T-helper 17 cell (primary cell): ENCODE measurements at places on chromosomes 7 and 10.

GRCh38 chr7:157767506-157768197 is 430.8 kb downstream of the DNAJB6 start:
- DNase-seq, result no peak
- no peaks in the 10 kb centered on the region for H3K4me1 ChIP-seq
- no peaks in the 10 kb centered on the region for H3K27me3 ChIP-seq
- peaks cover 3% of the 10 kb centered on the region for H3K36me3 ChIP-seq

- H3K27ac ChIP-seq, result no peak overlapping the region
- H3K27me3 ChIP-seq, result peaks cover 17% of the 10 kb centered on the region
These were observed 67.8 kb downstream of the ZNF365 start for GRCh38 chr10:62442006-62442405.

DNA sequence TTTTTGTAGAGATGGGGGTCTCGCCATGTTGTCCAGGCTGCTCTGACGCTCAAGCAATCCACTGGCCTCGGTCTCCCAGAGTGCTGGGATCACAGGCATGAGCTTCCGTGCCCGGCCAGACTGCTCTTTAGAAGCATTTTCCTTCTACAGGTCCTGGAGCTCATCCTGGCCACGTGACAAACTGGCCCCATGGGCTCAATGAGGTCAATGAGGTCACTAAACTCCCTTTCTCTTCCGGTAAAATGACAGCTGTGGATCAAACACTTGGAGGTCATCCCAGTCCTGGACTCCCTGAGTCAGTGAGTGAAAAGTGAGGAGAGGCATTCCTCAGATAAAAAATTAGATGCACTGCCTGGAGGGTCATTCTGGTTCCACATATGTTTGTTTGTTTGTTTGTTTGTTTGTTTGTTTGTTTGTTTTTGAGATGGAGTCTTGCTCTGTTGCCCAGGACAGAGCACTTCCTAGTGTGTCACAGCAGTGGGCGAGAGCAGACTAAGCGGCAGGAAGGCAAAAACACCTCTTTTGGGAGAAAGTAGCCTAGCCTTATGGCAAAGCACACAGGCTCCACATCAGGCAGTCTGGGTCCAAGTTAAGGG is 134.9 kb downstream of the TNS3 start:
- peaks cover 4% of the 10 kb centered on the region for H3K27me3 ChIP-seq
- H3K27ac ChIP-seq, result no peak overlapping the region
- no peak overlapping the region for H3K4me3 ChIP-seq
- H3K36me3 ChIP-seq, result no peaks in the 10 kb centered on the region
- DNase-seq, result no peak

GRCh38 chr7:28957064-28957750 is 923 bp downstream of the TRIL start:
- no peak overlapping the region for H3K4me3 ChIP-seq
- no peak overlapping the region for H3K27ac ChIP-seq
- H3K36me3 ChIP-seq, result peaks cover 4% of the 10 kb centered on the region
- no peak for DNase-seq
- H3K27me3 ChIP-seq, result peaks cover 80% of the 10 kb centered on the region

GRCh38 chr10:69089638-69090599 is 2.0 kb downstream of the SRGN start:
- peak overlapping the region; percentile 100 for H3K27ac ChIP-seq
- H3K36me3 ChIP-seq, result peaks cover 2% of the 10 kb centered on the region
- no peaks in the 10 kb centered on the region for H3K27me3 ChIP-seq
- H3K4me3 ChIP-seq, result peak overlapping the region; percentile 85

DNA sequence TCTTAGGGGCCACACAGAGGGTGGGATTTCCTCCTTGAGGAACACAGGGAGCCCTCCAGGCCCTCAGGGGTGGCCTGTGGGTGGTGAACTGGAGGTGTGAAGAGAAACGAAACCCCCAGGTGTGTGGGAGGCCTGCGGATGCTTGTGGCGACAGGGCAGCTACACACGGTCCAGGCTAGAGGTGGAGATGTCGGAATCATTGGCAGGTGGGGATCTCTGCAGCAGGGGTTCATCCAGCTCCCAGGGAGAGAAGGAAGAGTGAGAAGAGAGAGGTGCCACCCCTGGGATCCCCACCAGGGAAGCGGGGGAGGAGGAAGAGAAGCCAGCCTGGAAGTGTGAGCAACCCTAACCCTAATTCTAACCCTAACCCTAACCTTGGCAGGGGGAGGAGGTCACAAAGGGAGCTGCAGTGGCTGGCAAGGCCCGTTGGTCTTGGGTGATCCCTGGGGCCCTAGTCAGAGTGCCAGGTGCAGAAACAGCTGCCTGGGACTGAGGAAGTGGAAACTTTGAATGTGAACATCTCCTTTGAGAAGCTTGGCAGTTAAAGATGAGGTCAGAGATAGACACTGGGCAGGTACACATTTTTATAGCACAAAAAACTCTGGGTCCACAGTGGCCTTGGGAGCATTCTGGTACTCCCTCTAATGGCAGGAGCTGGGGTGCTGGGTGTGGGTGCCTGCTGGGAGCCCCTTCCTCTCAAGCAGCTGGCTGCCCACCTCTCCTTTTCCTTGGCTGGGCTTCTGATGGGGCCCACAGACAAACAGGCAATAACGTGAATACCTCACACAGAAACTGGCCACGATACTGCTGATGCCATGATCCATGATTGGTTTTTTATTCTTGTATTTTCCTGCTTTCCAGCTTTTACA is 6.8 kb upstream of the AEBP1 start:
- H3K4me3 ChIP-seq, result no peak overlapping the region
- no peak for DNase-seq

DNA sequence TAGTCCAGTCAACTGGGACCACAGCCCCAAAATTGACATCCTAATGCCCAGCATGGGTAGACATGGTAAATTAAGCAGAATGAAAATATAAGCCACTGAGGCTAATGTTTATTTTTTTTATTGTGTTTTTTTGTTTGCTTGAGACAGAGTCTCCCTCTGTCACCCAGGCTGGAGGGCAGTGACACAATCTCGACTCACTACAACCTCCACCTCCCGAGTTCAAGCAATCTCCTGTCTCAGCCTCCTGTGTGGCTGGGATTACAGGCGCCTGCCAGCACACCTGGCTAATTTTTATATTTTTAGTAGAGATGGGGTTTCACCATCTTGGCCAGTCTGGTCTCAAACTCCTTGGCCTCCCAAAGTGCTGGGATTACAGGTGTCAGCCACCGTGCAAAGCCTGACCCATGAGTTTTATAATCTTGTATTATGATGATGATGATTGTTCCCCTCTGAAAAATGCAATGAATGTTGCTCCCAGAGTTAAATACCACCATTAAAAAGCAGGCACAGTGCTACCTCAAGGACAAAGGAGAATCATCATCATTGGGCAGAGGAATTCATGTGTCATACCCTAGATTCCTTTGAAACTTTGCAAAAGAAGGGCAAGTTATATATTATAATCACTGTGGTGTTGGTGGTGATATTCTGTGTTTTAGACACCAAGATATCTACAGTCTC is 228.0 kb downstream of the PARD3 start:
- H3K27ac ChIP-seq, result no peak overlapping the region
- peaks cover 27% of the 10 kb centered on the region for H3K27me3 ChIP-seq
- DNase-seq, result no peak
- H3K4me1 ChIP-seq, result no peaks in the 10 kb centered on the region
- no peak overlapping the region for H3K4me3 ChIP-seq
- H3K36me3 ChIP-seq, result no peaks in the 10 kb centered on the region

DNA sequence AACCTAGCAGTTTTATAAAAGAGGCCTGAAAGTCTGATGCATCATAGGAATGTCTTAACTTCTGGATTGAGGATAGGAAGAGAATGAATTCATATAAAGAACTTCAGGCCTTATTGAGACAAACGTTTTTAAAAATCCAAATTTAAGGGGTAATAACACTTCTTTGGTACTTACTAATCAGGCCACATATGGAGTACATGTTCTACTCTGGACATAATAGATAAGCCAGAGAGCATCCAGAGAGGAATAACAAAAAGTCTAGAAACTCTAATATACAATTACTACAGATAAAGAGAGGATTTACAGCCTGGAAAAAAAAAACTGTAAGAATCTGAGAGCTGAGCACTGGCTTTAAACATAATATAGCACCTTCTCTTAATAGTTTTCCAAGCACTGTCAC is 2.9 kb downstream of the MTPAP start:
- H3K27me3 ChIP-seq, result no peaks in the 10 kb centered on the region
- H3K4me1 ChIP-seq, result peaks cover 52% of the 10 kb centered on the region
- no peak overlapping the region for H3K27ac ChIP-seq
- H3K36me3 ChIP-seq, result no peaks in the 10 kb centered on the region
- no peak for DNase-seq

DNA sequence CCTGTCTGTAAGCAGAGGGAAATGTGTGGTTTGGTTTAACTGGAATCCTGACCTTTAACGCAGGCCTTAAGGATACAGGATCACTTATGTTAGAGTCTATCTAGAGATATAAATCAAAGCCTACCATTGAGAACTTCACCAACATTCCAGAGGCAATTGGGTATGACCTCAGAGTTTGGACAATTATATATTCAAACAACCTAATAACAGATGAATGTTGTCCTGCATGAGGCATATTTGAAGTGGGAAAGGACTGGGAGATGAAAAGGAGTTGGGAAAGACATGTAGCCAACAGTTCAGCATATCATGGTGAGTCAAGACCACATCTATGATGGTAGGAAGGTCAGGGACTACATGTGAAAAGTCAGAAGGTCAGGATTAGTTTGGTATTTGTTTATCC is 274.2 kb downstream of the DOCK4 start:
- H3K4me1 ChIP-seq, result peaks cover 2% of the 10 kb centered on the region
- DNase-seq, result no peak
- no peak overlapping the region for H3K4me3 ChIP-seq
- H3K27me3 ChIP-seq, result peaks cover 6% of the 10 kb centered on the region
- no peak overlapping the region for H3K27ac ChIP-seq
- no peaks in the 10 kb centered on the region for H3K36me3 ChIP-seq

- peaks cover 19% of the 10 kb centered on the region for H3K4me1 ChIP-seq
- H3K27ac ChIP-seq, result peak overlapping the region; percentile 96
- H3K4me3 ChIP-seq, result peak overlapping the region; percentile 84
- peaks cover 7% of the 10 kb centered on the region for H3K36me3 ChIP-seq
- no peak for DNase-seq
These were observed 20.0 kb upstream of the GALNTL5 start for GRCh38 chr7:151936207-151936606.

DNA sequence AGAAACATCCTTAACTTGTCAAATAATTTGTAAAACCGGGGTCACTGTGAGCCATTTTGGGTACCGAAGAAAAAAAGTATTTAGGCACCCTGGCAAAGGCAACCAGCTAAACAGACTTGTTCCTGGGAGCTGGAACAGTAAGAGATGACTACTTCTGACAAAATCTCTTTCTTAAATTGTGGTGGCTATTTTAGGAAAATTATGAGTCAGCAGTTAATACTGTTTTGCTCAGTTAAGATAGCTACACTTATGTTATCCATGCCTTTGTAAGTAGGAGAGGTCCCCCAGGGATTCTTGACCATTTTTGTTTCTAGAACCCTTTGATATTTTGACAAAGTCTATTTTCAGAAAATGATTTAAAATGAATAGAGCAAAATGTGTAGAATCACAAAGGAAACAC is 68.7 kb downstream of the TAX1BP1 start:
- peaks cover 7% of the 10 kb centered on the region for H3K36me3 ChIP-seq
- H3K27ac ChIP-seq, result no peak overlapping the region
- no peak for DNase-seq
- H3K4me3 ChIP-seq, result no peak overlapping the region

DNA sequence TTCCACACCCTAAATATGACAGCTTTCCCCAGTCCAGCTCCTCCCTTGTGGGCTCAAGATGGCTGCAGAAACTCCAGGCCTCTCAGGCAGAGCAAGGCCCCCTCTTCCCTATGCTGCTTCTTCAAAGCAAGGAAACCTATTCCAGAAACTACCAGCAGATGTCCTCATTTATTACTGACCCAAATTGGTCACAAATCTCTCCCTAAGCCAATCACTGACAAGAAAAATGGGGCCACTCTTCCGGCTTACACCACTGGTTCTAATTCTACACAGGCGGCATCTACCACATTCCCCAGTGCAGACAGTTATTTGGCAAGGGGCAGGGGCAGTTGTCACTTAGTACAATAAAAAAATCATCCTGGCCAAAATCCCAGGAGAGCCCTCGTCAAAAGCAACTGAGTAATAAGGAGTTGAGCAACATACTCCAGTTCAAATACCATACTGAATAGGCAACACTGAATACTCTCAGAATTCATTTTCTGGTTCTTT is 150.4 kb downstream of the SFMBT2 start:
- peak overlapping the region; percentile 80 for H3K4me3 ChIP-seq
- peak overlapping the region; percentile 90 for H3K27ac ChIP-seq
- no peaks in the 10 kb centered on the region for H3K27me3 ChIP-seq
- no peak for DNase-seq
- peaks cover 37% of the 10 kb centered on the region for H3K4me1 ChIP-seq
- H3K36me3 ChIP-seq, result no peaks in the 10 kb centered on the region

- H3K27ac ChIP-seq, result no peak overlapping the region
- H3K36me3 ChIP-seq, result no peaks in the 10 kb centered on the region
- no peak for DNase-seq
- peaks cover 17% of the 10 kb centered on the region for H3K27me3 ChIP-seq
These were observed 7.8 kb downstream of the FOXL3 start for GRCh38 chr7:297611-298374.

GRCh38 chr7:16564909-16565426 is 38.3 kb downstream of the LRRC72 start:
- peak overlapping the region; percentile 31 for H3K4me3 ChIP-seq
- peaks cover 25% of the 10 kb centered on the region for H3K27me3 ChIP-seq
- no peak for DNase-seq
- peaks cover 7% of the 10 kb centered on the region for H3K4me1 ChIP-seq
- H3K36me3 ChIP-seq, result no peaks in the 10 kb centered on the region

DNA sequence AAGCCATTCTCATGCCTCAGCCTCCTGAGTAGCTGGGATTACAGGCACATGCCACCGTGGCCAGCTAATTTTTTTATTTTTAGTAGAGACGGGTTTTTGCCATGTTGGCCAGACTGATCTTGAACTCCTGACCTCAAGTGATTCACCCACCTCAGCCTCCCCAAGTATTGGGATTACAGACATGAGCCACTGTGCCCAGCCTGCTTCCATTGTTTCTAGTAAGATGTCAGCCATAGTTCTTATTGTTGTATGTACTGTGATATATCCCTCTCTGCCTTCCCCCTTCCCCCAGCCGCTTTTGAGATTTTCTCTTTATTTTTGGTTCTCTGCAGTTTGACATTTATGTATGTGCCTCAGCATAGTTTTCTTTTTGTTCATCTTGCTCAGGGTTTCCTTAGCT is 87.9 kb upstream of the KLF14 start:
- peaks cover 13% of the 10 kb centered on the region for H3K27me3 ChIP-seq
- no peaks in the 10 kb centered on the region for H3K4me1 ChIP-seq
- no peak overlapping the region for H3K27ac ChIP-seq
- no peak for DNase-seq
